Stimulated activated CD4-positive, alpha-beta T cell treated with anti-CD3 and anti-CD28 coated beads, Interleukin-1b, Interleukin-23, amount 100 ng/mL, for 4 hours (primary cell): ENCODE measurements at places on chromosomes 6 and 20.

DNA sequence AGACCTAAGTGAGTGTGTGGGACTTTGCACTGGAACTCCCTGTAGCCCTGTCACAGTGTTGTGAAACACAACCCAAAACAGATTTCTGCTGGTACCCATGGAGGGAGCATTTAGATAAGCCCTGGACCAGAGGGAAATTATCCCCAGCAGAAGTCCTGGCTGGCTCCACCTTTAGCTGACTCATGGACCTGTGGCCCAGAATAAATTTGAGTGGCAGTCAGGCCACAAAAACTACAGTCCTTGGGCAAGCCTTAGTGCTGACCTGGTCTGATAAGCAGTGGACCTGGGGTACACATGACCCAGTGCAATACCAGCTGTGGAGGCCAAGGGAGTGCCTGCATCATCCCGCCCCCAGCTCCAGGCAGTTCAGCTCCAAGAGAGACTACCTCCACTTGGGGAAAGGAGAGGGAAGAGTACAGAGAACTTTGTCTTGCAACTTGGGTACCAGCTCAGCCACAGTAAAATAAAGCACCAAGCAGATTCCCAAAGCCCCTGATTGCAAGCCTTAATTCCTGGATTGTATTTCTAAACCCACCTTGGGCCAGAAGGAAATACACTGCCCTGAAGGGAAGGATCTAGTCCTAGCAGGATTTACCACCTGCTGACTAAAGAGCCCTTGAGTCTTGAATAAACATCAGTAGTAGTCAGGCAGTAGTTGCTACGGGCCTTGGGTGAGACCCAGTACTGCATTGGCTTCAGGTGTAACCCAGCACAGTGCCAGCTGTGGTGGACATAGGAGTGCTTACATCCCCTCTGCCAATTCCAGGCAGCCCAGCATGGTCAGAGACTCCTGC lies 140.4 kb upstream of the COL21A1 start:
- DNase-seq, result no peak

- no peak for DNase-seq
These were observed 42.5 kb upstream of the RFPL4B start for GRCh38 chr6:112304680-112305079.

DNA sequence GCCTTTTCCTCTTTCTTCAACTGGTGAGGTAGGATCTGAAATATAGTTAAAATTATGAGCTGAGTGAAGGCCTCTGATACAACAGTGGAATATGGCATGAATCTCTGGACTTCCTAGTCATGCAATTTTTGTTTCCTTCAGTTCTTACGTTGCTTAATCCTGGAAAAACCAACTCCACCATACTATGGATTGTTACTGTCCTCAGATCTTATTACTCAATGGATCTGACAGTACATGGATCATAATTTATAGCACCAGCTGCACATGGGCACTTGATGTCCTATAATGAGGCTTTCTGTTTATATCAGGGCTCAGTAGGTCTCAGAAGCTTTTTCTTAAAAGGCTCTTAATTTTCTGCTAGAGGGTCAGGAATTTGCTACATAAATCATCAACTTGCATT lies 1341.0 kb upstream of the EYS start:
- no peak for DNase-seq

DNA sequence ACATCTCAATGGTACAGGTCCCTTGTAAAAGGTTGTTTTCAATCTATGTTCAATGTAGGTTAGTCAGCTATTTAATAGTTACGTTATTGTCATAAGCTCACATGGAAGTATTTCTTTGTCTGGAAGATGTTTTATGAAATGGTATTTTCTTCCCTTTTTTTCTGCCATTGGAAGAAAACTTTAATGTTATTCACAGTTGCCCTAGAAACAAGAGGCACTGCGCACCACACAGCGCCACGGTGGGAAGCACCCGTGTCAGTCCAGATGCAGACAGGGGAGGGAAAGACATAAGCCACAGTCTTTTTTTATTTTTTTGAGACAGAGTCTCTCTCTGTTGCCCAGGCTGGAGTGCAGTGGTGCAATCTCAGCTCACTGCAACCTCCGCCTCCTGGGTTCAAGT lies 82.1 kb downstream of the GCNT2 start:
- no peak for DNase-seq

DNA sequence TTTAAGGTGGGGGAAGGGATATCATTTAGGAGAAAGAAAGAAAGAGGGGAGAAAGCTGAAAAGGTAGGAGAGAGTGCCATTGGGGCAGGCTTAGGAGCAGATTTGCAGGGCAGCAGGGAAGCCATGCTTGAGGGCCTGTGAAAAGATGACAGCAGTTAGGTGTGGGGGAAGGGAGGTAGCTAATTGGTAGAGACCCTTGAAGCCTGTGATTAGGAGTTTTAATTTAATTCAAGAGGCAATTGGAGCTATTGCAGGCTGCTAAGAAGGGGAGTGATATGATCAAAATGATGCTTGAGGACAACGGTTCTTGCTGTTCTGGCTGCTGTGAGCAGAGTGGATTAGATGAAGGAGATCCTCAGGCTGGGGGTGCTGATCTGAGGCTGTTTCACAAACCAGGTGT lies 24.5 kb upstream of the SEC63 start:
- DNase-seq, result no peak

DNA sequence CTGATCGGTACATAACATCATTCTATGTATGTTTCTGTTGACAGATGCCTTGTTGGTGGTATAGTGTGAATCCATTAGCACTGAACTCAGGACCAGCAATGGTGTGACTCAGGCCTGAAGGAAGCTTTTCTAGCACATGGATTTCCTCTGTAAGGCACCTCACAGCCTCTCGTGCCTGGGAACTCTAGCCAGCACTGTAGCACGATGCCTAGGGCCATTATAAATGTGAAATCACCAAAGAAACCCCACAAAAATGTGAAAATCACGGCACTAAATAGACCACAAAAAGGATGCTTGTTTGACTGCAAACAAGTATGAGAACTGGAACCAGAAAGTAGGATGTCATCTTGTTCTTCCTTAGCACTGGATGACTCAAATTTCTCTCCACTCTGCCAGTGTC lies 63.7 kb upstream of the NKX2-2 start:
- DNase-seq, result no peak

DNA sequence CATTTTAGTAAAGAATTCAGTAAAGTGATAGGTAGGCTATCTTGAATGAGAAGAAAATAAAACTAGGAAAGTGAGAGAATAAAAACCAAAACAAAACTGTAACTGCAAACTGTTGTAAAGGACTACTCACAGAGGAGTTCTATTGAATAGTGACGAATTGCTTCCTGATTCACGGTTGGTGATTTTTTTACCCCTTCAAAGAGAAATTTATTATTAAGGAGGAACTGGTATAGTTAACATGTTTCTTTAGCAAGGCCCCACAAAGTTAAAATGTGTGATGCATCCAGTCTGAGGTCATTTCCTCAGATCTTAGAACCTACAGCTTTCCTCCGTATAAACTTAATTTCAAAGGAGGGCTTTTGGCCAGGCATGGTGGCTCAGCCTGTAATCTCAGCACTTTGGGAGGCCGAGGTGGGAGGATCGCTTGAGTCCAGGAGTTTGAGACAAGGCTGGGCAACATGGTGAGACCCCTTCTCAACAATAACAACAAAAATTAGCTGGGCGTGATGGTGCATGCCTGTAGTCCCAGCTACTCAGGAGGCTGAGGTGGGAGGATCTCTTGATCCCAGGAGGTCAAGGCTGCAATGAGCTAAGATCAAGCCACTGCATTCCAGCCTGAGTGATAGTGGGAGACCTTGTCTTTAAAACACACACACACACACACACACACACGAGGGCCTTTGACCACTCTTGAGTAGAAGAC lies 8.3 kb downstream of the PRDM1 start:
- no peak for DNase-seq

DNA sequence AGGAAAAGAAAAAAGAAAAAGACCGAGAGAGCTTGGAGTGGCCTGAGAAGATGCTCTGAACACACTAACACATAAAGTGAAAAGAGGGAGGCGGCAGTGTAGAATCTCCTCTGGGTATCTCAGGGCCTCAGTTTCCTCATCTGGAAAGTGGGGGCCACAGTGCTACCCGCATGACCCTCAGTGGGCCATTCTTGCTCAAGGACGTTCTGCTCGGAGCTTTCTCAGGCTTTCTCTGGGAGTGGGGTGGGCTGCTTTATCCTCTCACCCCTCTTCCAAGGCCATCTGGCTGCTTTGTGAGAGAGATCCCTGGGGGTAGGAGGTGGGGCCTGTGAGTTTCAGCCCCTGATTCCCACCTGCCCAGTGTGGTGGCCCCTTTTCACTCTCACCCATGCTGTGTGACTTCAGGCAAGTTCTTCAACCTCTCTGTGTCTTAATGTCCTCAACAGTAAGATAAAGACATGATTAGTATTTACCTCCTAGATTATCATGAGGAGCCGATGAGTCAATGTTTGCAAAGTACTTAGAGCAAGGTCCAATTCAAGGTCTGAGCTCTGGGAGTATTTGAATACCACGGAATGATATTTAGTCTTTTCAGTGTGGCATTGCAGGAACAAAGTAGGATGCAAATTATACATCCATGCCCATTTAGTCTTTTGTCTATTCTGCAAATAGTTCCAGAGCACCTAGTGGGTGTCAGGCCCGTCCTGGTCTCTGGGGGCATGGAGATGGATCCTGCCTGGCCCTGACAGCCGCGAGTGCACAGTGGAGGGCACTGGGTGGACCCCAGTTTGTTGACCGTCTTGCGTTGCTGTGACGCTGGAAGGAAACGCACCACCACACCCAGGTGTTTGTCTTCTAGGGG lies 34.3 kb downstream of the SRC start:
- DNase-seq, result no peak

DNA sequence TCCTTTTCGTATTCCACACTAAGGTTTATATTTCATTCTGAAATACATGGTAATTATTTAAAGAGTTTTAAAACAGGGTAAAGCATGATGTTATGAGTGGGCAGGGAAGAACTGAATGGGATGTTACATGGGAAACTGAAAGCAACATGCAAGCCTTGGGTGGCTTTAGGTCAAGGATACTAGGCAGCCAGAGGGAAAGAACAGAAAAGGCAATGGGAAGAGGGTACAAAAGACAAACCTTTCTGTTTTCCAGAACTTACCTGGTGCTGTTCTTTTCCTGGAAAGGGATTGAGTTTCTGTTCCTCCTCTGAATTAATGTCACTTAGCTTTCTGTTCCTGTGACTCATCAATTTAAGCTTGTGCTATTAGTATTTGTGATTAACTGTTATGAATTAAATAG lies 71.2 kb upstream of the SMIM8 start:
- no peak for DNase-seq

GRCh38 chr6:110415086-110415916 lies at the start of gene DDO:
Gene DDO, minus strand, starts transcription at chr6:110415575. Its CDS starts 2,113 bp downstream, at chr6:110413462.
- no peak for DNase-seq

DNA sequence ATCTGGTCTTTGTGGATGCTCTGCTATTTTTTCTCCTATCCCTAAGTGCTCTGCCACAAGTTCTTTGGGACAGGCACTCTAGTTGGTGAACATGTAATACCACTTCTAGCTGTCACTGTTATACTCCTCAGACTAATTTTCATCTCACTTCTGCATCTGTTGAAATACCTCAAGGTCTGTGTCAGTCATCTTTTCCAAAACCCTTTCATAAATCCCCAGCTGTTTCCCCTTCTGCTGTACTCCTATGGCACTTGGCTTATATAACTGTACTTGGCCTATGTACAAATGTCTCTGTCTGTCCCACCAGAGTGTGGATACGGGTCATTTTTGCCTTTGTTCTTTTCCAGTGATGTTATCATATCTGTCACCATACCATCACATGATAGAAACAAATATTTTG lies 124.2 kb downstream of the FHL5 start:
- no peak for DNase-seq

DNA sequence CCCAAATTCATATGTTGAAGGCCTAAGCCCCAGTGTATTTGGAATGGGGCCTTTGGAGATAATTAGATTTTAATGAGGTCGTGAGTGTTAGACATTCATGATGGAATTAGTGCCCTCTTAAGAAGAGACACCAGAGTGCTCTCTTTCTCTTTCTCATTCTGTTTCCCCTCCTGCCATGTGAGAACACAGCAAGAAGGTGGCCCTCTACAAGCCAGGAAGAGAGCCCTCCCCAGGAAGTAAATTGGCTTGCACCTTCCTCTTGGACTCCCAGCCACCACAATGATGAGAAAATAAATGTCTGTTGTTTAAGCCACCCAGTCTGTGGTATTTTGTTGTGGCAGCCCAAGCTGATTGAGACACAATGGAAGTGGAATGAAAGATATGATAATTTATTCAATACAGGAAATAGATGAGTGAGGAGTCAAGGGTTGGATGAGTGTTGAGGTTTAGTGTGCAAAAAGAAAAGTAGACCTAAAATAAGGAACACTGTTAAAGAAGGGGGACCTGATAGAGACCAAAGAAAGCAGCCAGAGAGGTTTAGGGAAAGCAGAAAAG lies 25.9 kb upstream of the ATXN1 start:
- DNase-seq, result no peak

GRCh38 chr6:166024252-166024651 lies 143.4 kb downstream of the TBXT start:
- DNase-seq, result no peak

DNA sequence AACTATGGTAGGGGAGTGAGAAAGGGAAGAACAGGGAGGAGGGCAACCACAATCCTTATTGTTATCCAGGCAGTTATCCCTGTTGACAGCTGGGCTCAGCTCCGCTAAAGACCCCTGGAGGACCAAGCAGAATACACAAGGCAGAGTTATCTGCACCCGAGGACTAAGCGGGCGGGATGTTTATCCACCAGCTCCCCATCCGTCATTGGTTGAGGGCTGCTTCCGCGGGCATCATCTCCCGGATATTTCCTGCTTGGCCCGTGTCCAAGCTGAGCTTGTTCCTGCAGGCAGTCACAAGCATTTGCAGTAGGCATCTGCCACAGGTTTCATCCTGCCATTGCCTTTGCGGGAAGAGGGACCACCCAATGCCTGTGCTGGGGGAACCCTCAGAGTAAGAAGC lies 102.1 kb downstream of the DLGAP4 start:
- no peak for DNase-seq

DNA sequence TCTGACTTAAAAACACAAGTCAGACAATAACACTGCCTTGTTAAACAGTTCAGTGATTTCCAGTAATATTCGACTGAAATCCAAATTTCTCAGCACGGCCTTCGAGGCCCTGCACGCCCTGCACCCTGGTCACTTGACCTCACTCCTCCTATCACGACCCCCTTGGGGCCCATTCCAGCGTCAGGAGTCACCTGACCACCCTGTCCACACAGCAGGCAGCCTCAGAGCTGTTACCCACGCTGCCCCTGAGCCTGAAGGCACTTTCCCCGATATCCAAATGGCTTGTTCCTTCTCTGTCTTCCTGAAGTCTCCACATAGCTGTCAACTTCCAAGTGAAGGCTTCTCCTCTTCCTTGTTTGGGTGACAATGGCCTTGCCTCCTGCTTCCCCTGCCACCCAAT lies 33.1 kb upstream of the SMOC2 start:
- DNase-seq, result no peak

- DNase-seq, result no peak
These were observed 622 bp upstream of the KIZ start for GRCh38 chr20:21125072-21125848.

GRCh38 chr6:165045631-165046030 lies 263.8 kb downstream of the C6orf118 start:
- no peak for DNase-seq
